ENCODE measurements at places on chromosomes 12 and 14.

DNA sequence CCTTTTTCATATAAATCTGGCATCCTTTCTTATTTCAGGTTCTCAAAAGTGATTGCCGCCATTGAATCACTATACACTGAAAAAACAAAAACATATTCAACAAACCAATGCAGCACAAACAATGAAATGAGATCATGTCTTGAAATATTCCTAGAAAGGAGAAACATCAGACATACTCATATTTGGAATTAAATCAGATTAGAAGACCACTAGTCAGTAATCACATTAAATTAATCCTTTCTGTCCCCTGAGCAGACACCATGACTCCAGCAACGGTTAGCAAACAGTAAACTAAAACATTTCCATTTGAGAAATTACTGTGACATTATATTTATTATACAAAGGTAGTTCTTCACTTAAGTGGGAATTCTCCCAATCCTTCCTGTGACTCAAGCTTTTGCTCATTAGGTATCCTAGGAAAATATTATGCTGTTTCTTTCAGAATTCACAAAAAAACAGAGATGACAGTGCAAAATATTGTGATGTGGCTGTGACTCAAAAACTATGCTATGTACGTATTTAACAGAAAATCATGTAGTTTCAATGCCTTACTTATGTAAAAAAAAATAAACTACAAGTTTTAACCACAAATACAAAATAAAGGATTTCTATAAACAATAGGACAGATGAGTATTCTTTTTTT is 29.7 kb downstream of the CPNE8 start:
- no peaks in the 10 kb centered on the region for H3K4me1 ChIP-seq
- no peaks in the 10 kb centered on the region for H3K27me3 ChIP-seq
- no peak overlapping the region for H3K27ac ChIP-seq
- no peak overlapping the region for H3K4me3 ChIP-seq

GRCh38 chr12:98686603-98687002 is 41.5 kb downstream of the APAF1 start:
- no peaks in the 10 kb centered on the region for H3K4me1 ChIP-seq
- peaks cover 3% of the 10 kb centered on the region for H3K36me3 ChIP-seq
- no peak overlapping the region for H3K27ac ChIP-seq
- DNase-seq, result no peak

- H3K27me3 ChIP-seq, result no peaks in the 10 kb centered on the region
- no peak for DNase-seq
- no peak overlapping the region for H3K4me3 ChIP-seq
- H3K4me1 ChIP-seq, result no peaks in the 10 kb centered on the region
- H3K36me3 ChIP-seq, result no peaks in the 10 kb centered on the region
- no peak overlapping the region for H3K27ac ChIP-seq
Observed at GRCh38 chr12:128690641-128691040, 133.1 kb downstream of the SLC15A4 start.

DNA sequence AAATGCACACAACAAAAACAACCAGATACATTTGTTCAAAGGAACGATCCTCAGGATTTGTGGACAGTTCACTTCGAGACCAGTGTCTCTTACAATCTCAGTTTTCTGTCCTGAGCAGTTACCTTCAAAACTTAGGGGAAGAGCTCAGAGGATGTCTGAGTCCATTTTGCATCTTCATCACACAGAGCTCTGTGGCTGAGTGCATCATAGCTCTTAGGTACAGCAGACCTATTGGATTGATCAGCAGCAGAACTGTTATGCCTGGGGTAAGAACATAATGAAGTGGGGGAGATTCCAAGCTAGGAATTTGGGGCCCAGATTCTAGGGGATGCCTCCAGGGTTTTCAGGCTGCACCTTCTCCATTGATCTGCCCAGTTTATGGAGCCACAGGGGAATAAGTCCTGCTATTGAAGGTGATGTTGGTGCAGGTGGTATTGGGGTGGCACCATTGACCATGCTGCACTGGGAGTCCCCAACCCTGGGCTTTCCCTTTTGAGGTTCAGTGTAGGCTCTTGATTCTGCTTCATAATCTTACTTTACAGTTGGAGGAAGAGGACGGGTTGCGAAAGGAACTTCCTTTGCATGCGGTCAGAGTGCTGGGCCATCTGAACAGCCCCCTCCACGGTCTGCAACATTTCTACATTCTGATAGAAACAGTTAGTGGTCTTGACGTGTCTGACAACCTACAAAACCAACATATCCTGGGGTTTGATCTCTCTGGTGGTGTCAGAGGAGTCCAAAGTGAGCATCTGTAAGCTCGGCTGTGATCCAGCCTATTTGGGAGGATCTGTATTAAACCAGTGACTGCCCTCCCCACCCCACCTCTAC is 112.8 kb downstream of the CHST11 start:
- H3K27me3 ChIP-seq, result no peaks in the 10 kb centered on the region
- H3K4me1 ChIP-seq, result no peaks in the 10 kb centered on the region
- H3K4me3 ChIP-seq, result no peak overlapping the region

- H3K36me3 ChIP-seq, result no peaks in the 10 kb centered on the region
- DNase-seq, result no peak
Observed at GRCh38 chr12:100490056-100490455, 16.4 kb downstream of the NR1H4 start.
